ENCODE measurements at places on chromosomes 12 and 14. TPM values are rescaled to one million over a fixed set of nuclear protein-coding genes. Genes with fewer than 3 reads are reported as not detected.

ACTR6 gene
- 24.2 TPM for total RNA-seq

TMCC3 gene
- 6.8 TPM for total RNA-seq

ZNF410 gene
- total RNA-seq: 45.1 TPM

ST8SIA1 gene
- 17.4 TPM for total RNA-seq

DNA sequence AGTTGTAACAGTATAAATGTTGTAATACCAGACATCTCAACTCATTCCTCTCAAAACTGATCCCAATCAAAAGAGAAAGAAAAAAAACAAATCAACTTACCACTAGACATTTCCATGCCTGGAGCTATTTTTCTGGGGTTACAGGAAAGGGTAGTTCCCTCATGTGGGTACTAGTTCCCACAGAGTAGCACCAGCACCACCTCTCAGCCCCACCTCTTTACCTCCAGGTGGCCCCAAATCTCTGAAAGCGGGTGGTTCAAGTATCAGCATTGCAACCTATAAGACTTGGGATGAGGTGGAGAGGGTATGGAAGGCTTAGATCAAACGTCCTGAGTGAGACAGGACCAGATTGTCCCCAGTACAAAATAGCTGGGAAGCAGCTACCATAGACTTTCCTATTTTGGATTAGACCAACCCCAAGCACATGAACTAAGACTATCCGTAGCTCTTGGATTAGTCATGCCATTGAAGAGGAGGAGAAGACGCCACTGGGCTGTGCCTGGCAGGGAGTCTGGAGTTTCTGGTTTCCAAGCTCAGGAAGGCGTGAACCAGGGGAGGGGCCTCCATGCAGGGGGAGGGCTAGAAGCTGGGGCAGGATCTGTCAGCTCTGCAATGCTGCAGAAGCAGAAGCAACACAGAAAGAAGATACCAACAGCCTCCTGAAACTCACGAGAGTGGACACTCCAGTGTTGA is at the start of gene SLC39A2:
Gene SLC39A2, plus strand, starts transcription at position 620 of the 693 bp plus-strand sequence. CDS start 154 bp downstream, outside the sequence.
- peaks cover 7% of the 10 kb centered on the region for H3K4me1 ChIP-seq
- H3K27ac ChIP-seq: peak within 1 kb of the TSS; percentile 51
- H3K27me3 ChIP-seq: no peaks in the 10 kb centered on the region
- H3K36me3 ChIP-seq: peaks cover 39% of the 10 kb centered on the region
- DNase-seq: no peak
- H3K4me3 ChIP-seq: no peak within 1 kb of the TSS

DNA sequence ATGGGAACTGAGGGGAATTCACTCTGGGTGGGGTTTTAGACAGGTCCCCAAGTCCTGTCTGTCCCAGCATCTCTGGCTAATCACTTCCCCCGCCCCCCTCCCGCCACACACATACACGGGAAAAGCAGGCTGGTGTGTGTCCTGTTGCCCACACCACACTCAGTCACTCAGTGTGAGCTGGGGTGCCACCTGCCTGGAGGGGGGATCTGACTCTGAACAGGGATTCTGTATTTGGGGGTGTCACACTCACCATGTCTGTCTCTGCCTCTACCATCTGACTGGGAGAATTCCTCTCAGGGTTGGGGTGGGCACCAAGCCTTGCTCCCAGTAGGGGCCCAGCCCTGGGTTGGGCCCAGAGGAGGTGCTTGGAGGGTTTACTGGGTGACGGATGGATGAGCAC is 31.1 kb downstream of the SH2B3 start:
- H3K27ac ChIP-seq: no peak overlapping the region
- DNase-seq: no peak
- peaks cover 36% of the 10 kb centered on the region for H3K4me1 ChIP-seq
- no peaks in the 10 kb centered on the region for H3K36me3 ChIP-seq
- no peaks in the 10 kb centered on the region for H3K27me3 ChIP-seq

- no peak overlapping the region for H3K4me3 ChIP-seq
- no peaks in the 10 kb centered on the region for H3K36me3 ChIP-seq
- no peaks in the 10 kb centered on the region for H3K27me3 ChIP-seq
These were observed 92.2 kb downstream of the TBC1D30 start for GRCh38 chr12:64916411-64917261.

GRCh38 chr12:6425590-6426531 is 18.9 kb upstream of the CD27 start:
- H3K27me3 ChIP-seq: no peaks in the 10 kb centered on the region
- no peak overlapping the region for H3K4me3 ChIP-seq
- H3K4me1 ChIP-seq: peaks cover 18% of the 10 kb centered on the region
- no peaks in the 10 kb centered on the region for H3K36me3 ChIP-seq
- no peak overlapping the region for H3K27ac ChIP-seq

- no peaks in the 10 kb centered on the region for H3K4me1 ChIP-seq
- H3K4me3 ChIP-seq: no peak overlapping the region
- H3K27ac ChIP-seq: no peak overlapping the region
- H3K27me3 ChIP-seq: no peaks in the 10 kb centered on the region
- no peak for DNase-seq
- H3K36me3 ChIP-seq: no peaks in the 10 kb centered on the region
These were observed 319.9 kb downstream of the EGLN3 start for GRCh38 chr14:33631021-33631420.

Measured in sigmoid colon (tissue), 7 donors.